Dermis microvascular lymphatic vessel endothelial cell (primary cell): ENCODE measurements at places on chromosomes 7 and 10.

- DNase-seq, result no peak
Observed at GRCh38 chr7:156634117-156634516, 6.5 kb upstream of the RNF32 start.

GRCh38 chr10:114534571-114534981, 123.5 kb downstream of the ABLIM1 start:
- peak; percentile 41 for DNase-seq

DNA sequence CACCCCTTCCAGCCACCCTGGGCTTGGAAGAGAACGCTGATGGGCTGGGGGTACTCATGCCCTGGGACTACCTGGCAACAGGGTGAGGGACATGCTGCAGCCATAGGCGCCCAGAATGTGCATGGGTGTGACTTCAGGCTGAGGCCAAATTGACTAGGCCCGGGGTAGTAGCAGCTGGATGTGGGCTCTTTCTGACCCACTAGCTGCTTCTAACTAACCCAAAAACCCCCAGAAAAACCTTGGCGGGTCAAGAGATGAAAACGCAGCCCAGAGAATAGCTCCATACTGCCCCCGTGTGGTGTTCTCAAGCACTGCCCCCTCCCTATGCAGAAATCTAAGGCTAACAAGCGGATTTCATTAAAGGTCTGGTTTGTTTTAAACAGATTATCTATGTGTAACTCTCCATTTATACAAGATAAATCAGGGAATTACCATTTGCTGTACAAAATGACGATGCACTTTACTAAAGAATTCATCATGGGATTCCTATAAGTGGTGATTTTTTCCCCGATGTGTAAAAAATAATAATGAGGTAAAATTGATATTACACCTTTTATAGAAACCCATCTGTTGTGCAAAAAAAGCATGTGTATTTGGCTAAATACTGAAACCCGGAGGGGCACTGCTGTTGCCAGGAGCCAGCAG, 4.2 kb downstream of the SMARCD3 start:
- peak; percentile 60 for DNase-seq

GRCh38 chr7:39703144-39703543, 79.8 kb downstream of the RALA start:
- DNase-seq, result no peak

DNA sequence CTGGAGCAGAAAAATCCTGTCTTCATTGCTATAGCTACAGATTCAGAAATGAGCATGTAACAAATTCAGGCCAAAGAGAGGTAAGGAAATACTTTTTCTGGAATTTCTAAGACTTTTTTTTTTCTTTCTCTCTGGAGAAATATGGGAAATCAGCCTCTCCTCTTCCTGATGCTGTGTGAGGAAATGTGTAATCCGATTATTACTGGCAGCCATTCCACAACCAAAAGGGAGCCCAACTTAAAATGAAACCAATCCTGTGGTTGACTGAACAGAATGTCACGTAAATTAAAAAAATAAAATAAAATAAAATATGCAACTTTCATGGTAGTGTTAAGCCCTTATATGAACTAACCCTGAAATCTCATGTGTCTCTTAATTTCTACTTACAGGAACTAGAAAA, 10.7 kb upstream of the POT1 start:
- DNase-seq, result no peak

DNA sequence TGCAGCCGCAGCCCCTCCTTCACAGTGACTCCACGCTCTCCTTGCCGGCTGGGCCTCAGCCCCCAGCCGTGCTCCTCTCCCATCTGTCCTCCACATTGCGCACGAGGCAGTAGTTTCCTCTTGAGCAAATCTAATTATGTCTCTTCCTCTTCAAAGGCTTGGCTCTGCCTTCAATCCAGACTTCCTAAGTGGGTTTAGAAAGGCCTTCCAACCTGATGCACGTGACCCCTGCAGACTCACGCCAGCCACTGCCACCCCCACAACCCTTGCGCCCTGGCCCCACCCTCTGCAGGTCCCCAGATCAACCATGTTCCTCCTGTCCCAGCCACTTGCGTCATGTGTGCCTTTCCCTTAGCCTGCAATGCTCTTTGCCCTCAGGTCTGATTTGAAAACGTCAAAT, 75.0 kb upstream of the ADAM12 start:
- no peak for DNase-seq

DNA sequence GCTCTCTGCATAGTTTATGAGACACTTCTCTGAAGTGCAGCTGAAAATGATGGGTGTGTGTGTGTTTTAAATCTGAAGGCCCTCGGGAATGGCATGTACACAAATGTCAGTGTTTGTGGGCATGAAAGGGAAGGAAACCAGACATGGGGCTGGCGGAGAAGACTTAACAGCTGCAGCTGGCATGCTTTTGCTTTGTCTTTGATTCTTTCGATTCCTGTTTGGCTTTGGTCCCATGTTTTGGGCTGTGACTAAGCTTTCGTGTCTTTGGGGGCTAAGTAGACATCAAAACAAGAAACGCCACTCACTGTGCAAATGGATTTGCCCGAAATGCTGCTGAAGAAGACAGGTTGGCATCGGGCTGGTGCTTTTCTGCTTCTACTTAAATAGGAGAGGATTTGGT, 179.3 kb downstream of the PFKFB3 start:
- DNase-seq, result peak; percentile 90

DNA sequence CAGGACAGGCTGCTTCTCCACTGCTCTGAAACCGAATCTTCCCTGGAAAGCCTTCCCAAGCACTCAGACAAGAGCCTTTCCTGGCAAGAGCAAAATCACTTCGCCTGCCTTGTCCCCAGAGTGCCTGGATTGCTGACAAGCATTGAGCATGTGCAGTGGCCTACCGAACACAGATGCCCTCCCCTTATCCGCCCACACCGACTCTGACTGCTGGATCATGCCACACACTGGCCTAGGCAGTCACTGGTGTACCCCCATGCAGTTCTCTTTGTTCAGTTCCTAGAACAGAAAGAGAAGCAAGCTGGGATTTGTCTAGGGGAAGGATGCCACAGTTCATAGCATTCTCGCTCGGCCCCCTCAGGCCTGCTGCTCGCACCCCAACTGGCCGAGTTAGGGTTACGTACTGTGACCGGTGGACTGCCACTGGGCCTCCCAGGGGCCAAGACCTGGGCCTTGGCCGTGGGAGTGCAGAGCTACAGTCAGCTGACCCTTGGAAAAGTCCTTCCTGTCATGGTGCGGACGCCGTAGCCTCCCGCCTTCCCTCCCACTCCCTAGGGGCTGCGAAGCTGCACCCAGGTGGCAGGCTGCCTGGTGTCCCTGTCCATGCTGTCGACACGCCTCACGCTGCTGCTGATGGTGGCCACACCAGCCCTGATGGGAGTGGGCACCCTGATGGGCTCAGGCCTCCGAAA, 6.9 kb downstream of the ABCB8 start:
- DNase-seq, result no peak

DNA sequence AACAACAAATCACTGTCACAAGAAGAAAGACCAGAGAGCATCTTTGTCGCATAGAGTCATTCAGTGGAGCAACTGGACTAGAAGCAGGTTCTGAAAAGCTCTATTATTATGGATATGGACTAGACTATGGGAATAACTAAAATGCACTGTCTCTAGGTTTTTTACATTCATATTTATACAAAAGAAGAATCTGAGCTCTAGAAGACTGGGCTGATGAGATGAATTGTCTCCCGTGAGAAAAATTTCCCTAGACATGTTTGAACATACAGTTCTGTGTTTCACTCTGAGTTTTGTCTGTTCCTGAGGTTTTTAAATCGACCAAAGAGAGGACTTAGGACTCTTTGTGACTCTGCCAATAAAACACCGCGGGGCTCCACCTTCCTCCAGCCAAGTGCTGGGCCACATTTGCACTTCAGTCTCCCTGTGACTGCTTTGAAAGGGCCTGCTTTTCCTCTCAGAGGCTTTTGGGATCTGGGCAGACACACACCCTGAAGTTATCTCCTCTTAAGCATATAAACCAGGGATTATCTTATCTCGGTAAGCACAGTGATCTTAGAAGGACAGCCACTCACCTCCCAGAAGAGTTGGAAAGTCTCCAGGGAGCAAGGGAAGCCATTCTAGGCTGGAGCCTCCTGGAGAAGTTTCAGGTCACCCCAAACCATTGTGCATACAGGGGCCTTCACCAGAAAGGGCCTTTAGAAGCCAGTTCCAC, 101.0 kb upstream of the JCAD start:
- DNase-seq, result no peak
